Activated T-cell treated with anti-CD3 and anti-CD28 coated beads, Interleukin-2, amount 50 U/mL, for 72 hours (primary cell): ENCODE measurements at places on chromosomes 1 and 21. TPM values are rescaled to one million over a fixed set of nuclear protein-coding genes. Genes with fewer than 3 reads are reported as not detected.

DNA sequence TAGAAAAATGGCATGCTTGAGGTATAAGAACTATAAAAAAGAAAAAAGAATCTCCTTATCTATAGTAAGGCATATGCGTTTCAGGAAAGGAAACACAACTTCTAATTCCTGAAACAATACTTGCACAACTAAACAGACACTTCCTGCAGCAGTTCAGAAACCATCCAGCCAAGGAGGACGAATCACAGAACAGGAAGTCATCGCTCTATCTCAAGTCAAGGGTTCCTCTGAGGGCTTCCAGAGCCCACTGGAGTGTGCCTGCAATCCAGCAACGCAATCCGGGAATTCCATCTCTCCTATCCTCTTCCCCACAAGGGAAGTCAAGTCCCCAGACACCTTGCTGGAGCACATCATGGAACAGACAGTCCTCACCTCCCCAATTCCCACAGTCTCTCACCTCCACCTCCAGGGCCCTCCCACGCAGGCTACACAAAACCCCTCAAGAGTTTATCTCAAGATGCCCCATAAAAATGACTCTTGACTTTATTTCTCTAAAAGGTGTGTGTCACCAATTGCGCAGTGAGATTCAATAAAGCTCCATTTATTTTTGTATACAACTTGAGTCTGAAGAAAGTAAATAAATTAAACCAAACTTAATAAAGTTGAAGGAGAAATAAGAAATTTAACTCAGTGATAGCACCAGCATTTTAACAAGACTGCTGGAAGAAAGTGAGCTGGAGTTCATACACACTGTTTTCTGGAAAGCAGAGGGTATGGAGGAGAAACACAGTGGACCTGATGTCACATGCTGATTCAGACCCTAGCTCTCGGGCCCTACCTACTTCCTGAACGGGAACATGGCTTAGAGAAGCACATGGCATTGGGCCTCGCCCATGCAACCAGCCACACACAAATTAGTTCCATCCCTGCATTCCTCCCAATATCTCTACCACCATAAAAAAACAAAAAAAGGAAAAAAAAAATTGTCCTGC lies 39.9 kb downstream of the SIPA1L2 start:
- H3K36me3 ChIP-seq, result peaks cover 11% of the 10 kb centered on the region
- DNase-seq, result no peak
- peak overlapping the region; percentile 21 for H3K27ac ChIP-seq
- no peaks in the 10 kb centered on the region for H3K27me3 ChIP-seq
- H3K4me3 ChIP-seq, result peak overlapping the region; percentile 23
- peaks cover 33% of the 10 kb centered on the region for H3K4me1 ChIP-seq

GRCh38 chr1:79117376-79117775 lies 110.8 kb upstream of the ADGRL4 start:
- H3K36me3 ChIP-seq, result no peaks in the 10 kb centered on the region
- no peaks in the 10 kb centered on the region for H3K4me1 ChIP-seq
- no peaks in the 10 kb centered on the region for H3K27me3 ChIP-seq
- H3K27ac ChIP-seq, result no peak overlapping the region

- H3K4me1 ChIP-seq, result peaks cover 16% of the 10 kb centered on the region
- H3K27me3 ChIP-seq, result no peaks in the 10 kb centered on the region
- DNase-seq, result no peak
- peaks cover 9% of the 10 kb centered on the region for H3K36me3 ChIP-seq
- no peak overlapping the region for H3K27ac ChIP-seq
- H3K4me3 ChIP-seq, result no peak overlapping the region
Observed at GRCh38 chr1:248913933-248914332, 7.9 kb downstream of the PGBD2 start.

CFHR1 gene
- total RNA-seq, result not detected

DNA sequence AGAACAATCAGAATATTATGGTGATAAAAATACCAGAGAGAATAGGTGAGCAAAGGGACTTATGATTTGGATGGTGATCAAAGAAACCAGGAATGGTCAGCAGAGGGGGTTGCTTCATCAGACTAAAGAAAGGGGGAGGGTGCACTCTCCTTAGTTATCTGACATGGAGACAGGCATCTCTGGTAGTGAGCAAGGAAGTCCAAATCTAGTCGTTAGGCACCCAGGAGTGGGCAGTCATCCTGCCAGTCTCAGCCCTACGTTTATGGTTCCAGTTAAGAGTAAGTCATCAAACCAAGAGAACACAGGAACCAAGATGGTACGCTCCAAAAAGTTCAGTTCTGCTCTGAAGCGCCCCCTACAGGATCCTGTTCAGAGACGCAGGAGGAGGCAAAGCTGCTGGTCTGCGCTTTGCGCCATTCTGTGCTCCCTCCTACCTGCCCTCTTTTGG lies 28.6 kb downstream of the EBNA1BP2 start:
- peaks cover 2% of the 10 kb centered on the region for H3K4me1 ChIP-seq
- no peaks in the 10 kb centered on the region for H3K36me3 ChIP-seq
- no peak overlapping the region for H3K27ac ChIP-seq

DNA sequence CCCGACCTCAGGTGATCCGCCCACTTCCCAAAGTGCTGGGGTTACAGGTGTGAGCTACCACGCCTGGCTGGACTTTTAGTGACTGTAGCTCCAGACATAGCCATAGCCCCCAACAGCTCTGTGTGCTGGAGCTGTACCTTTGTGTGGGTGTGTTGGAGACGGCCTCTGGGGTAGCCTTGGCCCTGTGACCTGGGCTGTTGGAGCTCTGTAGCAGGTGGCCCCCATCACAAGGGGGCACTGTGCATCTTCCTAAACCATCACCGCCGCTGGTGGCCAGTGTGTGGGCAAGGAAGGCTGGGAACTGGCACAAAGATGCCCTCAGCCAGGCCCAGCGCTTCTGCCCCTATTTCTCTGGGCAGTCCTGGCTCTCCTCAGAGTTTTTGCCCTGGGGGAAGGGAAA lies 38.4 kb upstream of the FOXO6 start:
- no peak overlapping the region for H3K4me3 ChIP-seq
- no peak overlapping the region for H3K27ac ChIP-seq
- no peaks in the 10 kb centered on the region for H3K27me3 ChIP-seq
- peak; percentile 43 for DNase-seq
- no peaks in the 10 kb centered on the region for H3K4me1 ChIP-seq
- no peaks in the 10 kb centered on the region for H3K36me3 ChIP-seq

SLC44A5 gene
- total RNA-seq, result not detected

DNA sequence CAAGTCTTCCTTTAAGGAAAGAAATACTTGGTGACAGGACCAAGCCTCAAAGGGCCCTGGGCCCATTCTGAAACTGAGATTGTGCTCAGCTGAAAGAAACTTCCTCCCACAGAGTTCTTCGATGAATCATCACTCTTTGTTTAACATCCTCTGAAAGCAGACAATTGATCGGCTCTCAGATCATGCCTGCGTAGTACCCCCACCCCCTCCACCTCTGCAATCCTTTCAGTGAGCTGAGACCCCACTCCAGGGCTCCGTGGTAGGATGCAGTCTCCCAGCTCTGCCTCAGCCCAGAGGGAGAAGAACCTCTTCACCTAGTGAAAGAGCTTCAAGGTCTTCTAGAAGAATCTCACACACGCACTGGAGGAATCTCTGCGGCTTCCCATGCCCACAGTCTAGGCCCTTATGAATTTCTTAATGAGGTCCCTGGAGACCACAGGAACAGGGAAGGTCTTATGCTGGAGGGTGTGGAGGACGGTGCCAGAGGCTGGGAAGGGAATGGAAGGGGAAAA lies 104.9 kb upstream of the SOD1 start:
- H3K27me3 ChIP-seq, result peaks cover 35% of the 10 kb centered on the region
- peak overlapping the region; percentile 65 for H3K4me3 ChIP-seq
- H3K27ac ChIP-seq, result peak overlapping the region; percentile 52
- H3K4me1 ChIP-seq, result peaks cover 44% of the 10 kb centered on the region

DNA sequence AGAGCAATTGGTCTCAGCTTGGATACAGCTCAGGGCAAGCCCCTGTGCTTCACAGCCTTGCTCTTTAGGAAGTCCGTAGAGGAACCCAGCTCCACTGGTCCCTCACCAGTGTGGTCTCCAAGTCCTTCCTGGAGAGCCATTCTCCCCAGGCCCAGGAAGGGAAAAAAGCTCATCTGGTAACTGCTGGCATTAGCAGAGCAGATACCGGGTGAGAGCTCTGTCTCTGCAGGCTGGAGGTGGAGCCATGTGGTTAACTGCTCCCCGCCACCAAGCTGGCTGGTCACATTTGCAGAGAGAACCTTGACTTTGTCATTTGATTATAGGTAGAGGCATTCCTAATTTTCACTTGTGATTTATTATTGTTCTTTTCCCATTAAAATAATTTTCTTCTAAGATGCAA lies 169.6 kb downstream of the ROR1 start:
- H3K27me3 ChIP-seq, result peaks cover 8% of the 10 kb centered on the region
- no peaks in the 10 kb centered on the region for H3K4me1 ChIP-seq
- no peaks in the 10 kb centered on the region for H3K36me3 ChIP-seq

HSD3B2 gene
- not detected for total RNA-seq

OLIG2 gene
- not detected for total RNA-seq
